Naive thymus-derived CD8-positive, alpha-beta T cell (primary cell): ENCODE measurements at places on chromosomes 2 and 18.

GRCh38 chr2:194661431-194661830 lies 995.6 kb upstream of the SLC39A10 start:
- DNase-seq, result no peak

DNA sequence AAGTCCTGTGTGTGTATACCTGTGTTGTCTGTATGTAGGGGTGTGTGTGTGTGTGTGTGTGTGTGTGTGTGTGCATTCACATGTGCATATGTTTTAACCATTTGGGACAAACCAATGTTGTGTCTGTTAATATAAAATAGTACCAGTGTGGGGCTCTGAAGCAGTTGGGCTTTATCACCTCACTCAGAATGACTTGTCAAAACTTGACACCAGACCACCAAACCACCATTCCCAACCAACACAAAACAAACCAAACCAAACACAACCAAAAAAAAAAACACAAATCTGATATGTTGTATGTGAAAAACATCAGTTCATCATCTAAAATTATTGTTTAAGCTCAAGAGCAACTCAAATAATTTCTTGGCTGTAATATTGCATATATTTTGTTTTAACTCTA lies 42.1 kb downstream of the CALCRL start:
- DNase-seq, result no peak

- DNase-seq, result no peak
Measured at GRCh38 chr18:37246779-37247340, 318.7 kb downstream of the CELF4 start.

- DNase-seq, result no peak
Measured at GRCh38 chr2:69200107-69200520, 186.9 kb downstream of the GFPT1 start.

- no peak for DNase-seq
Measured at GRCh38 chr2:207491956-207492355, 37.8 kb upstream of the CREB1 start.

DNA sequence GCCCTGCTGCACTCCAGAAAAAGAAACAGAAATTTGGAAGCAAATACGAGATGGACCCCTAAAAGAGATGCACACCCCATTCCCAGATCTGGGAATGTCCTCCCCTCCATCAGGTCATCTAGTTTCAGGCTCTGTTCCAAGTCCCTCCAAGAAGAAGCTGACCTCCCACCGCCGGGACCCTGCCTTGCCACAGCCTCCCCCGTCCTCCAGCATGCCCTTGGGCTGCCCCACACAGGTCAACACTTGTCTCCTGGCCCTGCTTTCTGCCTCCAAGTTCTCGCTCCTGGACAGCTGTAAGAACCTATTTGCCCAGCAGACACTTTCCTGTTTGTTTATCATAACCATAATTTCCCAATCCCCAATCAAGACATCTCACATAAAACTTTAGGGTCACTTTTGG lies 2.0 kb downstream of the ASPRV1 start:
- DNase-seq, result no peak

GRCh38 chr2:23604731-23605130 lies 219.8 kb downstream of the KLHL29 start:
- no peak for DNase-seq

DNA sequence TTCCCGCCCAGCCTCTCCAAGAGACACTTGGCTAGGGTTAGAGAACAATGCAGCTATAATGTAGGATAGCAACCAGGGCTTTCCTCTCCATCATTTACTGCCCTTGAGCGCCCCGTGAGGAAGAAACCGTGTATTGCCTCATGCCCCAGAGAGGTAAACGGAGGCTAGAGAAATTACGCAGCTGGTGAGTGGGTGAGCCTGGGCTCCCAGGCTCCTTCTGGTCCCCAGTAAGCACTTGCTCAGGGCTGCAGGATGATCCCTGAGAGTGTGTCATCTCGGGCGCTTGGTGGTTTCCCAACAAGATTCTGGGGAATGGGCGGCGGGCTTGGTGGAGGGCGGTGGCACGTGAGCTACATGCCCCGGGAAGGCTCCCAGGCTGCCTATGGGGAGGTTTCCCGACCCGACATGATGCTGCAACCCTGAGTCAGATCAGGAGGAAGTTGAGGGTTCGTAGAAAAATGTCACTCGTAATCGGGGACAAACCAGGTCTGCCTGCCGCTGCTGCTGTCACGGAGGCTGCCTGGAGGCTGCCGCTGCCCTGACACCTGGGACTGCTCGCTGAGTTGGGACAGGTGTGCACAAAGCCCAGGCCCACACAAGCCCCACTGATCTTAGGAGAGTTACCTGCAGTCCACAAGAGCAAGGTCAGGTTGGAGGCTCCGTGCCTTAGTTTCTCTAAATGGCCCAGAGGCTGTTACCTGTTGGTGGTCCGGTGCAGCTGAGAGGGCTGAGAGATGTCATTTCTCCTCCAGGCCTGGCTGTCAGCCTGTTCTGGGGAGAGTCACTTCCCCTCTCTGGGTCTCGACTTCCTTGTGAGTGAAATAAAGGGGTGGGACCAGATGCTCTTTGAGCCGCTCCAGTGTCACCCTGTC lies at the start of gene GPR55:
Gene GPR55, minus strand, starts transcription at position 773 of the 872 bp plus-strand sequence. CDS start 14,280 bp downstream, outside the sequence.
- DNase-seq, result no peak

DNA sequence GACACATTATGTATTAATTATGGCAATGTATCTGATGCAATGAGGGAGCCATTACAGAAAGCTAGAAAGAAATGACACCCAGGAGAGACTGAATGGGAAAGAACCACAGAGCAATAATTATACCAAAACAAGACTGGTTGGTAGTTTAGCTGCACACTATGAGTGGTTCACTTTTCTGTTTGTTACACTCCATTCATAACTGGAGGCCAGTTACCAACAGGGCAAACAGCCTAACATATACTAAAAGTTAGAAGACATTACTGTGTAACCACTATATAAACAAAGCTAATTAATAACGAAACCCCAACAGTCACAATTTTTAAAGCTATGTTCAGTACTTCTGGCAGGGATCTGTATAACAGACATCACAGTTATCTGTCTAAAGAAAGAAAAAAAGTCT lies 49.4 kb downstream of the NBAS start:
- DNase-seq, result no peak

DNA sequence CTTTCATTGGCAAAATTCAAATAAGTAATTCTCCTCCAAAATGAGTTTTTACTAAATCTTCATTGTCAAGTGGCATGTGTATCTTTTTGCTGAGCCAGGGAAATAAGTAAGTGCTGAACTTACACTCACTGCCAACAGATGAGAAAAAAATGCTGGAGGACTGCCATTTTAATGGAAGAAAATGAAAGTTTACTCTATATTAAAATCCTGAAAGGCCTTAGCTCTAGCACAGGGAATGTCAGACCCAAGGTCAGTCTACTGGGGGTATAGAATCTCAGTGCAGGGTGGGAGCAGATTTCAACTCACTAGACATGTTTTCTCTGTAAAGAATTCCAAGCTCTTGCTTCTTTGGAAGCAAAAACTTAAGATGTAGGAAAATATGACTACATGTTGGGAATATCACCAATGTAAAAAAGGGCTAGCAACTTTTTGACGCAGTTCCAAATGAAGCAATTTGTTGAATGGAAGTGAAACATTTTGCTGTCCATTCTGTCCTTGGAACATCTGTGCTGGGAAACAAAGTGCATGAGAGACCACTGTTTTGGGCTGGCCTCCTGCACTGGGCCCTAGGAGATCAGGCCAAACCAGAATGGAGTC lies 127.0 kb downstream of the ST6GAL2 start:
- no peak for DNase-seq

GRCh38 chr2:180944372-180944771 lies 36.0 kb upstream of the UBE2E3 start:
- DNase-seq, result no peak

- no peak for DNase-seq
Measured at GRCh38 chr2:86417961-86418360, 23.2 kb upstream of the KDM3A start.

- DNase-seq, result no peak
Measured at GRCh38 chr2:130762031-130762909, 6.9 kb downstream of the AMER3 start.

DNA sequence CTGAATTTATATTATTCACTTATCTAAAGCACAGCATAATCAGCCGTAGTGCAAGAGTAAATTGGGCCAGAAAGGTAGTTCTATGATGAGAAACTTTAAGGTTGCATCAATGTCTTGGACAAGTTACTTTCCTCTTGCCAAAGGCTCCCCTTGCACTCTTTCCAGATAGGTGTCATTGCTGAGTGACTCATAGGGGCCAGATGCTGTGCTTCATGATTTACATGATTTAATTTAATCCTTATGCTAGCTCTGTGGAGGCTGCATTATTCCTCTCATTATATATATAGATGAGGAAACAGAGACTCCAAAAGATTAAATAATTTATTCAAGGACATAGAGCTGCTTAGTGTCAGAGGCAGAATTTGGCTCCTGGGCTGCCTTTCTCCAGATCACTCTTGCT lies 5.0 kb downstream of the CFAP221 start:
- DNase-seq, result no peak

DNA sequence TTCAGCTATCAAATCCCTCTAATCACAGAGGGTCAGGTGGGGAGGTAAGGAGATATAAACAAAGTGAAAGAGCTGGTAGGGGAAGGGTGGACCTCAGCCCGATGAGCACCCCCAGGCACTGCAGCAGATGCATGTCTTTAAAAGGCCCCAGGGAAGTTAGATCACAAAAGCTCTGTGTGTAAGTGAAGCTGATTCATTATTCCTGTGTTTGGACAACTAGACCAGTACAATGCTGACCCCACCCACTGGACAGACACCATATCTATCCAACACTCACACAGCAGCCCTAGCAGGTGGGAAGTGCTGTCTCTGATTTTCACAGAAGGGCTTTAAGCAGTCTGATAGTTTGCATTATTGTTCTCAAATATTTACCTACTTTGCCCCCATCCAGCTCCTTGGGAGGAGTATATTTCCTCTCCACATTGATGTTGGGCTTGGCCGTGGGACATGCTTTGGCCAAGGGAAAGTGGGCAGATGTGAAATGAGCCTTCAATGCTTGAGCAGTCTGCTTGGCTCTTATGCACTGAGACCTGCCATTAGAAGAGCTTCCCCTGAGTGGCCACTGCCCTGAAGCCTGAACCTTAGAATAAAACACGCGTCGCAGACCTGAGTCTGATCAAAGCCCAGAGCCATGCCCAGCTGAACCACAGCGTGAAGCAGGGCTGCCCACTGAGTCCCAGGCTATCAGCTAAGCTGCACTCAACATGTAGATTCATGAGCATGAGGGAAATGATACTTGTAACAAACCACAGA lies 111.4 kb downstream of the COPS8 start:
- no peak for DNase-seq

DNA sequence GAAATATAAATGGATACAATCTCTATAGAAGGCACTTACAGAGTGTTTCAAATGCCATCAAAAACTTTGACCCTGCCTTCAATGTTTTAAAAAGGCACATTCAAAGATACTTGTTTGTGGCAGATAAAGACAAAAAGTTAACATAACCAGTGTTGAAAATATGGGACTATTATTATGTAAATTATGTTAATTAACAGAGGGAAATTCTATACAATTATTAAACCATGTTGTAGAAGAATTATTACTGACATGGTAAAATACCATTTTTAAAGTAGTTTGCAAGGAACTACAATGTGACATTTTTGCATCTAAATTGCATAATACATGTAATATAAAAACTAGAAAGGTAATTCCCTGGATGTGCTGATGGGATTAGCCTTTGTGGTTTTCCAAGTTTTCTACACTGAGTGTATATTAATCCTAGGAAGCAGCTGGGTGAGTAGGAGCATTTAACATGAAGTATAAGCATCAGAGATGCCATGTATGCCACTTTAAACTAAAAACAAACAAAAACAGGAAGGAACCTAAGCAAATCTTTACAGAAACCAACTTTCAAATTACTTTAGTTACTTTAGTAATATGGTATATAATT lies 21.7 kb downstream of the MIB1 start:
- DNase-seq, result no peak

DNA sequence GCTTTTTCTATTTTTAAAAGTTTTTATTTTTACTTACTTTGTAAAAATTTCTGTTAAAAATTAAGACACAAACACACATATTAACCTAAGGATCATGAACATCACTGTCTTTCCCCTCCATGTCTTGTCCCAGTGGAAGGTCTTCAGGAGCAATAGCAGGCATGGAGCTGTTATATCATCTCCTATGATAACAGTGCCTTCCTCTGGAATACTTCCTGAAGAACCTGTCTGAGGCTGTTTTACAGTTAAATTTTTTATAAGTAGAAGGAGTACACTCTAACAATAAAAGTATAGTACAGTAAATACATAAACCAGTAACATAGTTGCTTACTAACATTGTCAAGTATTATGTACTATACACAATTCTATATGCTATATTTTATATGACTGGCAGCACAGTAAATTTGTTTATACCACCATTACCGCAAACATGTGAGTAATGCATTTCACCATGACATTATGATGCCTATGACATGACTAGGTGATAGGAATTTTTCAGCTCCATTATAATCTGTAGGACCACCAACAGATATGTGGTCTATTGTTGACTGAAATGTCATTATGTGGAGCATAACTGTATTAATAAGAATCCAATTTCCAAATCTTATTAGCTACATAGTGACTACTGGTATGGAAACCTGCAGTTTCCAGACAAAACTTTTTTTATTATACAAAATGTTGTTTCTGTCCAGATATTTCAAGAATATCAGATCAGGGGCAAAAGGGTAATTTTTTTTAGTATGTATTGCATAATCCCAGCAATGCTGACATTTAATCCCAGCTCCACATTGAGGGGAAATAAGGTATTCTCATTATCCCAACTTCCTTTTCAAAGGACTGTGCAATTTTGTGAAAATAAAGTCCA lies 337.2 kb upstream of the SLC39A10 start:
- DNase-seq, result no peak

- no peak for DNase-seq
Measured at GRCh38 chr2:40041422-40042382, 262.6 kb upstream of the THUMPD2 start.

GRCh38 chr2:15989559-15989958 lies 49.2 kb downstream of the MYCN start:
- DNase-seq, result no peak

DNA sequence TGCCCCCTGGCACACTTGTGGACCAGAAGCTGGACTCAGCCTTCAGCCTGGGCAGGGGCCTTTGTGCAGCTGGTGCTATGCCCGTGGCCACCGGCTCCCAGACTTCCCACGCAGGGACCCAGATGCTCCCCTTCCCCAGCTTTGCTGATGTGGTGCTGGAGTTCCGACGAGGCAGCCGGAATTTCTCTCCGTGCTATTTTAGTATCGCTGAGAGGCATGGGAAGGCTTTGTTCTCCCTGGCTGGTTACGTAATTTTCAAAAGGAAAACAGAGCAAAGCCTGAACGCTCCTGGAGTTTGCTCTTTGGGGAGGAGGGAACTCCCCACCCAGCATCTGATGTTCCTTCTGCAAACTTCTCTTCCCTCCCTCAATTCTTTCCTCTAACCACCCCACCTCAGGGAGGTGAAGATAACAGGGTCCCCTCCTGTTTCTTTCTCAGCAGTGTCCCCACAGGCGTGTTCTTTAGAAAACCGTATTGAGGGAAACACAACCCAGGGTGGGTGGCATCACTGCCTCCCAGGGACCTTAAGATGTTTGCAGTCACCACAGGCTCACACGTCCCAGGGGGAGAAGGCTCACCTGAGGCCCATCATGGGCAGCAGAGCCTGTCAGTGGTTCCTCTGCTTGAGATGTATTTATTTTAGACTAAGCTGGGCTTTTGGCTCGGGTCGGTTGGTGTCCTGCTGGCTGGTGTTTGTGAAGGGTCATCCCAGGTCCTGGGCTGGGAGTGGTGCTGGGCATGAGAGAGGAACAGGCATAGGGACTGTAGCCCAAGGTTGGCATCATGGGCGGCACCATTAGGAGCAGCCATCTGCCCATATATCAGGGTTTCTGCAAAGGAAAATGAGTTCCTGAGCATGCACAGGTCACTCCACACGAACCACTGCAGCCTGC lies 95.0 kb downstream of the MAPK4 start:
- no peak for DNase-seq
